ENCODE measurements at places on chromosomes 7 and 10. TPM values are rescaled to one million over a fixed set of nuclear protein-coding genes. Genes with fewer than 3 reads are reported as not detected.

DNA sequence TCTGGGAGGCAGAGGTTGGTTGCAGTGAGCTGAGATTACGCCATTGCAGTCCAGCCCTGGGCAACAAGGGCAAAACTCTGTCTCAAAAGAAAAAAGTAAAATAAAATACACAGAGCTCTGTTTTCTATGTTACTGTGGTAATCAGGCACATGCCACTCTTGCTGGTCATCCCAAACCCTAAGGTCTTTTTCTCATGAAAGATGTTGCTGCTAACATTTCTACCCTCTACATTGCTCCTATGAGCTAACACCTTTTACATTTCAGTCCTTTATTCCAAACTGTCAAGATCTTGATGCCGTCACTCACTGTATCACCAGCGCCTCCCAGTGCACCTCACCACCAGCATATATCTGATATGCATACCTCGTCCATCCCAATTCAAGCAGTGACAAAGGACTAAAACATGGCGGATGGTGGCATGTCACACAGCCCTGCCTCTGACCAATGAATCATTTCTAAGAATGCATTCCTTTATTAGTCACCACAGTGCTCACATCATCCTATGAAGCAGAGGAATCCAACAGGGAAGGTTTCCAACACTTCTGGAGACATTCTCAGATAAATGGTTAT lies 4.3 kb downstream of the DAGLB start:
- ATAC-seq = no peak

DNA sequence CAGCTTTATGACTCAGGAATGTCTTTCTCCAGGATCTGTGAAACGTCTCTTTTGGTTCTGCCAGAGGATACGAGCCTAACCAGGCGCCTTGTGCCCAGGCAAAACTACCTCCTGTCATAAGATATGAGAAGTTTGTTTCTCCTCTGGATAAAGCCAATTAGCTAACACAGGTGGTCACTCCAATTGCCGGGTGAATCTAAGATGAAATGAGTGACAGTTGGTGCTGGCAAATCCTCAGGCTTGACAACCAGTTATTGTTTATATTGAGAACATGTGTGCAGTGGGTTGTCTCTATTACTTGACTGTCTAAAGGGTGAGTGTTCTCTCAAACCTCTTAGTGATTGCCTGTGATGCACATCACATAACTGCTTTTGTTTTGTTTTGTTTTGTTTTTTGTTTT lies 449.1 kb downstream of the XPNPEP1 start:
- no peak for ATAC-seq

GRCh38 chr7:1758028-1758858 lies 88.2 kb downstream of the ELFN1 start:
- ATAC-seq = no peak

DNA sequence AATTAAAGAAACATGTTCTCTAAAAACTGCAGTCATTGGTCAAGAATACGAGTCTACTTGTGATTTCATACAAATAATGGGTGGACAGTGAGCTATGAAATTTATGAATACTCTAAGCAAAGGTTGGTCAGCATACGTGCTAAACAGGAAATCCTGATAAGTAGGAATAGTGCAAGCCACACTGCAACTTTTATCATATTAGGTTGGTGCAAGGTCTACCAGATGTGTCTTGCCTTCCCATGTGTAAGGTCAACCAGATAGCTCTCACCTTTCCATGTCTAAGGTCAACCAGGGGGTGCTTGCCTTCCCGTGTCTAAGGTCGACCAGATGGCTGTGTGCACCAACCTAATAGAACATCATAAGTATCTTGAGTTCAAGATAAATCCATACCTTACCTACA lies 2.0 kb upstream of the ITGB1 start:
- no peak for ATAC-seq

- ATAC-seq = no peak
Measured at GRCh38 chr10:12364559-12364958, 15.2 kb downstream of the CAMK1D start.

- ATAC-seq = no peak
Measured at GRCh38 chr10:92619368-92619767, 26.4 kb downstream of the KIF11 start.

- peak; percentile 22 for ATAC-seq
Measured at GRCh38 chr10:35331894-35332640, 4.2 kb upstream of the CCNY start.

- no peak for ATAC-seq
Measured at GRCh38 chr7:134422638-134423037, 36.3 kb downstream of the AKR1B1 start.

DNA sequence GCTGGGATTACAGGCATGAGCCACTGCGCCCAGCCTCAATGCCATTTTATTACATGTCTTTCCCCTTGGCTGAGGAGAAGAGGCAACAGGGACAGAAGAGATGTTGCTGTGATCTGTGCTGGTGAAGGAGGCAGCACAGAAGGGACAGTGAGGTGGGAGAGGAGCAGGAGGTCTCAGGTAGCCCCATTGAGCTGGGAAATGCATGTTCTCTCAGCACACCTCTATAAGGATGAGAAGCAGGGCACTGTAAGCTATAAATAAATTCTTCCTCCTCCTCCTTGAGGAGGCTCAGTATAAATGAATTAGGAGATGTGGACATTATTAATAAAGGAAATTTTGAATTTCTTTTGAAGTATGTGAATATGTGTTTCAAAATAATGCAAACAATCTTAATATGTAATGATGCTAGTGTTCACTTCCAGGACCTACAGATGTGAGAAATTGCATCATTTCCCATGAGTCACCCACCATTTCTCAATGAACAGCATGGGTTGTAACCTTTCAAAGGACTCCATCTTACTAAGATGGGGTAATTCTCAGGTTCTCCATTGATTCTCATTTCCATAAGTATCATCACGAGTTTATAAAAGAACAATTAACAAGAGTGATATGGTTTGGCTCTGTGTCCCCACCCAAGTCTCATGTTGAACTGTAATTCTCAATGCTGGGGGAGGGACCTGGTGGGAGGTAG lies 88.9 kb upstream of the ODAD2 start:
- peak; percentile 64 for ATAC-seq

NUTM2A gene
- total RNA-seq = 0.50 TPM

DNA sequence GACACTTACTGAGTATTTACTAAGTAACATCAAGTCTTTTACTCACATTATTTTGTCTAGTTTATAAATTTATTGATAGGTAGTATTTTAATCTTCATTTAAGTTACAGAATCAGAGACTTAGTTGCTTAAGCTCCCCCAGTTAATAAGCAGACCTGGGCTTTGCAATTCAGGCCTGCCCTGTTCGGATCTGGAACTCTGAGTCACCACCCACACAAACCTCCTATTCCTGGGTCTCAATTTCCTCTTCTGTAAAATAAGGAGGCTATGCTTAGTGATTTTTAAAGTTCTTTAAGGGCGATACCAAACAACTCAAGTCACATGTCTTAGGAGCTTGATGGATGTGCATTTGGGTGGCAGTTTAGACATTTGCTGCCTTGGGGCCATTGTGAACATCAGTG lies 3.5 kb upstream of the MGAM start:
- ATAC-seq = no peak

DNA sequence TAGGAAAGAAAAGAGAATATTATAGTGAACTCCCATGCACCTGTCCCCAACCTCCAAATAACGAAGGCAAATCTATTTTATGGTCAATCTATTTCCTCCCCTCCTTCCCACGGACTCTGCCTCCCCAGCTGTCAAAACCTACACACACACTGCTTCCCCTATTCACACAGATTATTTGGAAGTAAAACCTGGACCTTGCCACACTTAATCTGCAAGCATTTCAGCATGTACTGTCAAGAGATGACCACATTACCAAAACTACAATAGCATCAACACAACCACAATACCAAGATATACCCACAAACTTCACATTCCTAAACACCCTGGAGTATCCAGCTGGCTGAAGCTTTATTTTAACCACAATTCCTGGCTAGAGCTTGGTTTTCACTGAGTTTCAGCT lies 27.8 kb upstream of the KCNK18 start:
- no peak for ATAC-seq

HOXA3 gene
- not detected for total RNA-seq

DNA sequence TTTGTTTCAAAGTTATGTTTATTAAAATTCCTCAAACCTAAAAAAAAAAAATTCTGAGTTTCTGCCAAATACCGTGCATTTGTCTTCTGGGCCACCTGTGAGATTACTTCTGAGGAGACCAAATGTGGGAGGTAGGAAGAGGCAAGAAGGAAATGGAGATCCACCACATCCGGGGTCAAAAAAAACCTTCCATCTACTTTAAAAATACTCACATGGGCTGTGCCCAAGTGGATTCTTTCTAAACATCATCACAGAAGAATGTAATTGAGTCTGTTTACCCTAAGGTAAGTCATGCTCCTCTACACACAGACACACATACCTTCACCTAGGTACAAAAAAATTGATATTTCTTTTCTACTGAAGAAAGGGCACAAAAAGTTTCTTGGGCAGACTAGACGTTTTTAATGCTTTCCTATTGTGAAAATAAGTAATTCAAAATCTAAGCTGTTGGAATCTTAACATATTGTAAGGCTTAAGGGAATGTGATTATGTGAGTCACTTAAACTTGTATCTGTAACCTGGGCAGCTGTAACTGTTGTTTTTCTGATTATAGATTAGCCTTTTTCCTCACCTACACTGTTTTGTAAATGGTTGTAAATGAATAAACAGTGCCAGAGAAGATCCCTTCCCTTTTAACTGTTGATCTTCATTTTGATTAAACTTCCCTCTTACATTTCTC lies 19.1 kb upstream of the SPOCK2 start:
- ATAC-seq = peak; percentile 70

DNA sequence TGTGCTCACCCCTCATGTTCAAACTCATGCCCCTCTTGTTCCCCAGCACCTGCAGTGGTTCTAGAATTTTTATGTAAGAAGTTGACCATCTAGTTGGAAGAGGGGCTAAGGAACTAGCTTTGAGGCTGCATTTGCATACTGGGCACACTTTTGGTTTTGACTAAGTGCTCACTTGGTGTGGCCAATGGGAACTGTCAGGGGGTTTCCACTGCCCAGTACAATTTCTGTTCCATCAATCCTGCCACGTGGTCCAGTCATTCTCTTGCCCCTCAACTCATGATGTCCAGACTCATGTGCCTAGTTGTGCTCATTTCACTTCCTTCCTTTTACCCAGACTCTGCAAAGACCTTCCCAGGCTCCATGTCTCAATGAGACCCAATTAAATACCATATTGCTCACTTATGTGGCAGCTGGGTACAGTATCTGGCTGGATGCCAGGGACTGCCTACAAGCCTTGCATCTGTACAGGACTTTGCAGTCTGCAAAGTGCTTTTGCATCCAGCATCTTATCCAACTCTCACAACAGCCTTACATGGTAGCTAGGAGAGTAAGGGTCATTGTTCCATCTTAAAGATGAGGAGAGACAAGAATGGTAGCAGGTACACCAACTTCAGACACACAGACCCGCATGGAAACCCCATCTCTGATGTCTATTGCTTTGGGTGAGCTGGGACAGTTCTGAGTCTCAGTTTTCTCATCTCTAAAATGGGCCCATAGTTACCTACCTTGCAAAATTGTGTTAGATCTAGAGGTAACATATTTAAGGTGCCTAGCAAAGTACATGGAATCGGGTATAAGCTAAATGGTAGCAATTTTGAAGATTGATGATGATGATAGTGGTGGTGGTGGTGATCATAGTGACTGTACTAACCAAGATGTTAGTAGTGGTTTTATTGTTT lies 30.1 kb upstream of the KCNMA1 start:
- no peak for ATAC-seq

DNA sequence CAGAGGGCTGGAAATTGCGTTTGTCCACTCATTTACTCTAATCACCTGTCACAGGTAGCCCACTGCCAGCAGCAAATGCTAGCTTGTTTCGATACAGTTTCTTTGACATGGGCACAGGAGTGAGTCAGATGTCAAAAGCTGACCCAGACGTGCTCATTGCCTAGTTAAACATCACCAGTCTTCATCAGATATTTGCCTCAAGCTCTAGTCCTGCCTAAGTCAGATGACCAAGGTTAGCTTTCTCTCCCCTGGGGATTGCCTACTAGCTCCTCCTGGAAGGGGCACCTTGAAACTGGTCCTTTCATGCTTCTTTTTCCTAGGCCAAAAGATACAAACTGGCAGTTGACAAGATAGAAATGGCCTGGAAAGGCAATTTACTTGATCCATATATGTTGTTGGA lies 35.2 kb downstream of the GPAM start:
- ATAC-seq = no peak

DNA sequence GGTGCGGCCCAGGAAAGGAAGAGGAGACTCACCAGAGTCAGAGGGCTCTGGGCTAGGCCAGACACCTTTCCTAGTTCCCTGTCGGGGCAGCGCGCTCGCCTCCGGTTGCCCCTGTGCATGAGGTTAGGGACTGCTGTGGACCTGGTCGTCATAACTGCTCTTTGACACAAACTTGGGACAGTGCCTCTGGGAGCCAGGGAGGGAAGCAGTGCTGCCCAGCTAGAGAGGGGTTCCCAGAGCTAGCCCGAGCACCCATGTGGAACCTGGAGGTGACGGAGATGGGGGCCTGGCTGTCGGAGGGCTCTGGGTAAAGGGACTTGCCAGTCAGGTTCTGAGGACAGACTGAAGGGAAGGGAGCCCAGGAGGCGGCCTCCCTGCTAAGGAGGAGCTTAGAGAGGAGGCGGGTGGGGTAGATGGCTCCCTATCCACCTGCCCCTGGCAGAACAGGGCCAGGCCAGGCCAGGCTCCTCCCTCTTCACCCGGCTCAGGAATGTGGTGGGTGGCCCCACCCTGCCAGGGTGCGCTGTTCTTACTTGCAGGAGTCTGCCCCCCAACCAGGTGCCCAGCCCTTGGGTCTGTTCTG lies 29.7 kb downstream of the AGAP3 start:
- no peak for ATAC-seq

ANK3 gene
- total RNA-seq = 56.2 TPM

All from activated T-helper 17 cell treated with anti-CD3 and anti-CD28 coated beads, Interleukin-2, amount 50 U/mL, for 72 hours (primary cell).